ENCODE measurements at places on chromosomes 3 and 15. TPM values are rescaled to one million over a fixed set of nuclear protein-coding genes. Genes with fewer than 3 reads are reported as not detected.

DNA sequence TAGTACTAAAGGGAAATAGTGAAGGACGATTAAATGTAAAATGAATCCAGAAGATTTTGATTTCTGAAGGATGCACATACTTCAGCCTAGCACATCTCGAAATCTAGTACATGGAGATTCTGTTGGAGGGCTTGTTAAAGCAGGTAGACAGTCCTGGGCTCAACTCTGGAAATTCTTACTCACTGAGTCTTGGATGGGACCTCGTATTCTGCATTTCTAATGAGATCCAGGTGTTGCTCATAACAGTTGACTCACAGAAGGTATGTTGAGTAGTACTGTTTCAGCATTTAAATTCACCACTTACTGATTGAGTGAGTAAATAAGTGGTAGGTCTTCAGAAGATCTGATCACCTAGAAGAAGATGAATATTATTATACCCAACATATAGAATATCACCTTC lies 623.4 kb upstream of the SGO1 start:
- no peak for DNase-seq

DNA sequence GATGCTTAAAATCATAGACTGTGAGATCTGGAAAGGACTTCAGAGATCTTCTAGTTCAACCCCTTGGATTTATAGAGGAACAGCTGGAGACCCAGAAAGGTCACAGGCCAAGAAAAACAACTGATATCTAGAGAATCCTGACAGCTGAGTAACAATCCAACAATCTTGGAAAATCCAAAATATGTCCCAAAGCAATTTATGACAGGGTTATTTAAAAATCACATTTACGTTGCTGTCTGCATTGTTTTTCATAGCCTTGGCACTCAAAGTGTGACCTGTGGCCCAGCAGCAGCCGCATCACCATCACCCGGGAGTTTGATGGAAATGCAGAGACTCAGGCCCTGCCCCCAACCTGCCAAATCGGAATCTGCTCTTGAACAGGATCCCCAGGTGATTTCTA lies 78.8 kb downstream of the FBN1 start:
- no peak for DNase-seq

DNA sequence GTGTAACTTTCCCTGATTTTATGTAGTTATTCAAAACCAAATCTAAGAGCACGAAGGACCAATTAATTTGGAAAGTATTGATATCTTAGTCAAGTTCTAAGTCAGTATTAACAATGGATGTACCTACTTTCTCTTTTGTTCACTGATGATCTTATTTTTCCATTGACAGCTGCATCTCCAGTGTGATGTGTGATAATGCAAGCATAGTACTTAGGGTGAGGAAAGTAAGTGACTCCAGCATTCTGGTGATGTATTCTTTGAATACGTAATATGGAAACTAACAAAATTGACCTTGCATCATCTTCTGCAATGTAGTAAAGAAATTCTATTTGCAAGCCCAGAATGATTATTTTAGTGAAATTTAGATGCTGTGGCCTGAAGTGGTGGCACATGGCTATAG lies 22.4 kb downstream of the FBXW12 start:
- DNase-seq, result no peak

GRCh38 chr15:63501256-63502089 lies 2.9 kb upstream of the USP3 start:
- DNase-seq, result peak; percentile 38

DNA sequence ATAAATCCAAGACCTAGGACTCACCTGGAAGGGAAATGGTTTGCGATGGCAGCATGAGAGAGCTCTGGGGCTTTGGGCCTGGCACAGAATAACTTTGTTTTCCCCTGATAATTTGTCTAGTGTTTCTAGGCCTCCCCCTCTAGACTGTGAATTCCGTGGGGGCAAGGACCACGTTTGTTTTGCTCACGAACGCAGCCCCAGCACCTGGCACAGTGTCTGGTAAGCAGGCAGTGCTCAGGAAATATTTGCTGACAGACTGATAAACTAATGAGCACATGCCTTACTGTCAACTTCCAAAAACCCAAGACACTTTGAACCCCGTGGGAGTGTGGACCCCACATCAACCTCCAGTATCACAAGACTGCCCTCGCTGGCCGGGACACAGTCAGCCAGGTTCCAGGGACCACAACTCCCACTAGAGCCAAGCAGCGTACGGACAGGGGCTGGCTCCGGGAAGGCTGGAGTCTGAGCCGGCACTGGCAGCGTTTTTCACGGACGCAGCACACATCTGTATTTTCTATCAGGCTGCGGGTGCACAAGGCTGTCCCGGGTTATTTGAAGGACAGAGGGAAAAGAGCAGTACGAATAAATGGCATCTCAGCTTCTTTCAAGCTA lies 146.5 kb downstream of the XXYLT1 start:
- no peak for DNase-seq

DNA sequence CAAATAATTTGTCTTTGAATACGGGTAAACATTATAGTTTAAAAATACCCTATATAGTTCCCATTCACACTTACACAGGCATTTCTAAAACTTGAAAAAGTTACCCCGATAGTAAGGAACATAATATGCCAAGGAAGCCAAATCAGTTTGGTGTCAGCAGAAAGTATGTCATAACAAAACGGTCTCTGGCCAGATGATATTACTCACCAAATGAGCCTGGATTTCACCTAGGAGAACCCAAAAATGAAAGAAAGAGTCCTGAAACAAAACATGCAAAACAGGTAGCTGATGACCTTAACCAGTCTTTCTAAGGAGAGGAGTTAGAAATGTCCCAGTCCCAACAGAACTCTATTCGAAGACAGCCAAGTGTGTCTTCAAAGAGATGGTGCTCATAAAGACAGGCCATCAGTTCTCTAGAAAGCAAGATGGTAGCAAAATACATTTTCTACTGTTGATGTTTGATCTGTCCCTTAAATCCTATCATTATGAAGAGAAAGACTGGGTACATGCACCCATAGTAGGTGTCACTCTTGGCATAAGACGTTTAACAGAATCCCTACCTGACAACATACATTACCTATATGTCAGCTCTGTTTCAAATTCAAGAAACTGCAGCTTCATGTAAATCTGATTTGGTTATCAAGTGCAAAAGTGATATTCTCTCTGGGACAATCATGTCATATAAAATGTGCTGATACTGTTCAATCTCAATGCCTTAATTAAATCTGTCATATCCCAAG lies 942.5 kb downstream of the ROBO1 start:
- no peak for DNase-seq

- no peak for DNase-seq
Observed at GRCh38 chr3:171965067-171965712, 74.2 kb upstream of the FNDC3B start.

GRCh38 chr15:59360896-59361295 lies 11.8 kb downstream of the MYO1E start:
- no peak for DNase-seq

DNA sequence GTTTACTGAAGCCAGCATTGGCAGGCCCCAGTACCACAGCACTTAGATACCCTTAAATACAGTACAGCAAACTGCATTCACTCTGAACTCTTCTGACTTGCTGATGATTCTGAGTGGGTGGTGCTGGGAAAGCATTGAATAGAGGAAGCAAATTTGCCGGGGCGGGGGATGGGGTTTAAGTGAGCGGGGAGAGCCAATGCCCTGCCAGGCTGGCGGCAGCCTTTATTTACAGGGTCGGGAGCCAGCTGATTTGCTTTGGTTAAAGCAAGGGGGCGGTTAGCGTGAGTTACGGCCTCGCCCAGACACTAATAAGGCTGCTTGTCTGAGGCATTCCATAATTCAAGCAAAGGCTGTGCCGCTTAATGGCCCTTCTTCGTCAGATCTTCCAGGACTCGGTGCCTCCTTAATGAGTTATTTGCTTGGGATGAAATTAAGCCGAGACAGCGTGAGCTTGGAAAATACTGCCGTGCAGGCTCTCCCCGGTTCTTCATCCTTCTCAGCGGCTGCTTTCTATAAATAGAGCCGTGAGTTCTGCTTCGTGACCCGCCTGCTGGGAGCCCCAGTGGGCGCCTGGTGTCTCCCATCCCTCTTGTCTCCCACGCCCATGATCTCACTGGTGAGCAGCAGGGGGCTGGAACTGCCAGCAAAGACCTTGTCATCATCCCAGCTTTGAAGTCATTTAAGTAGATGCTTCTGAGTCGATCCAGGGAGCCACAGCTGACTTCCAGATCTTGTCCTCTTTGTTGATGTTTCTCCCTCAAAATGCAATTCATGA lies 25.8 kb downstream of the SPSB4 start:
- no peak for DNase-seq

- DNase-seq, result no peak
Observed at GRCh38 chr3:25532431-25533162, 104.5 kb downstream of the RARB start.

- no peak for DNase-seq
Observed at GRCh38 chr3:171156401-171157010, 130.0 kb upstream of the SLC2A2 start.

- no peak for DNase-seq
Observed at GRCh38 chr3:195416795-195417194, 26.0 kb downstream of the ACAP2 start.

DNA sequence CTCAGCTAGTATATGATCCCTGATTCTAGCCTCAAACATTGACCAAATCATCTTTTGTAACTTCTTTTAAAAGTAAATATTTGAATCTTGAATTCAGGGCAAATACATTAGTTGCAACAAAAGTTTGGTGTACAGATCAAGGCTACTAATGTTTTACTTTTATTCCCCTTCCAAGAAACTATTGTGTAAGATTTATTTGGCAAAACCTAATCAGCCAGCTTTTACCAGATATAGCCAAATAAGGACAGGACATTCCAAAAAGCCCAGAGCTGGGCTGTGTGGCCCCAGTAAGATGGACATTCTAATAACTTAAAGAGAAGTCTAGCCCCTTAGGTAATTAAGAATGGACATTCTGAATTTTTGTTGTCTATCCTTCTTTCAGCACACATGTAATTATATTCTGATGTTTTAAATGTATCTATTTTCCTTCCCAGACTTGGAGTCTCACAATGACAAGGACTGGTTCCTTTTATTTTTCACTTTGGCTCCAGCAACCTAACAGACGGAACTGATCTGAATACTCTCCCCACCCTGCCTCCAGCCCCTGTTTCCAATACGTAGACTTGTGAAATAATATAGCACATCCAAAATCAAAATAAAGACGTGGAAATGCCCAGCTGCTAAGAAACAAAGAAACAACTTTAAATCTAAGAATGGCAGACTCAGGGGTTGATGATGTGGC lies 48.1 kb downstream of the STARD5 start:
- DNase-seq, result no peak

DNA sequence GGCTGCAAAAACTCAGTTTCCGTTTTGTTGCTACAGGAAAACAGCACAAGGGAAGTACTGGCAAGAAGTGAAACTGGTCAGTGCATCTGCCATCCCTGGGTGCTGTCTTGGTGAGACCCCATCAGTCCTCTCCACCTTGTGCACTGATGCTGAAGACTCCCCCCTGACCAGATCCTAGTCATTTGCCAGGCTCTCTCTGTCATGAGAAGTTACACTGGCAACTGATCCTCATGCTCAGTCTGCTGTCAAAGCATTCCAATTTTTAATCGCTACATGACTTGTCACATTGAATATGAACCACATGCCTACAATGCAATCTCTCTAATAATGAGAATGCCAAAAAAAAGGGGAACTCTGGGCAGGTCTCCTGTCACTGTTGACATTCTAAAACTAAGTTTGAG lies 296.5 kb downstream of the ZIC1 start:
- DNase-seq, result no peak

DNA sequence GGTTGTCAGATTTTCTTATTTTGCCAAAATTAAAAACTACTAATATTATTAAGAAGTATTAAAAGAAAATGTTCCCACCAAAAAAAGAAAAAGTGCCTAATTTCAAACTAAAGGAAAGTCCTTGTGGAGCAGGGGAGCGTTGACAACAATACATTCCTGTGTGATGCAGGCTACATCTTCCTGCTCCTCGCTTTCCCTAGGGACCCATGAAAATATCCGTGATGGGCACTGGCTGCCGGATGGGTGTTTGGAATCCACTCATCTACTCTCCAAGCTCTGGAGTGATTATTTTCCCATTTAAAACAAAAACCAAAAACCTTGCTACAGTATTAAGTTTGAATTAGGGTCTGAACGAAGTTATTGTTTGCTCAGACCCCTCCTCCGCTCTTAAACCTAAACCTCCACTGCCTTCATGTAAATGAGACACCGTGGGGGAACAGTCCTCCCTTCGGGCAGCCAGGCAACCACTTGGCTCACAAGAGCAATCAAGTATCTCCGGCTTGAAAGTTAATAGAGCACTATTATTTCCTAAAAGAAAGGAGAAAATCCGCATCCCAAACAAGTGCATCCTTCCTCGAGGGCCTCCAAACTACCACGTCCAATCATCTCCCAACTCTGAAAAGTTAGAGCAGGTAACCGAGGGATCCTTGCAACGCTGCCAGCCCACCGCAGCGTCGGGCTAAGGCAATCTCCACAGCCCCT lies 1.5 kb downstream of the ITGB5 start:
- DNase-seq, result no peak

DNA sequence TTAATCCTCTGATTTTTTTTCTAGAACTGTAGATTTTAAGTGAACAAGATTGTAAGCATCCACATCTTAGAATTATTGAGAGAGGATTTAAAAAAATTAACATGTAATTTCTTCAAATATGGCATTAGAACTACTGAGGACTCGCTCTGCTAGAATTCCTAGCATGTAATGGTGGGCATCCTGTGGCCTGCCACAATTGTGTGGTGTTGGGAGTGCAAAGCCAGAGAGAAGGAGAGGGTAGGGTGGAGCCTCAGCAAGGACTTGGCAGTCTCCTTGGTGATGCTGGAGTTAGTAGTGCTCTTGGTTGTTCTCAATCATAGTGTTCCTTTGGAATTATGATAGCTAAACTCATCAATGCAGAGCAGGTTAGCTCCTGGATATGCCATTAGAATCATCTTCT lies 443.9 kb upstream of the TBL1XR1 start:
- no peak for DNase-seq

DNA sequence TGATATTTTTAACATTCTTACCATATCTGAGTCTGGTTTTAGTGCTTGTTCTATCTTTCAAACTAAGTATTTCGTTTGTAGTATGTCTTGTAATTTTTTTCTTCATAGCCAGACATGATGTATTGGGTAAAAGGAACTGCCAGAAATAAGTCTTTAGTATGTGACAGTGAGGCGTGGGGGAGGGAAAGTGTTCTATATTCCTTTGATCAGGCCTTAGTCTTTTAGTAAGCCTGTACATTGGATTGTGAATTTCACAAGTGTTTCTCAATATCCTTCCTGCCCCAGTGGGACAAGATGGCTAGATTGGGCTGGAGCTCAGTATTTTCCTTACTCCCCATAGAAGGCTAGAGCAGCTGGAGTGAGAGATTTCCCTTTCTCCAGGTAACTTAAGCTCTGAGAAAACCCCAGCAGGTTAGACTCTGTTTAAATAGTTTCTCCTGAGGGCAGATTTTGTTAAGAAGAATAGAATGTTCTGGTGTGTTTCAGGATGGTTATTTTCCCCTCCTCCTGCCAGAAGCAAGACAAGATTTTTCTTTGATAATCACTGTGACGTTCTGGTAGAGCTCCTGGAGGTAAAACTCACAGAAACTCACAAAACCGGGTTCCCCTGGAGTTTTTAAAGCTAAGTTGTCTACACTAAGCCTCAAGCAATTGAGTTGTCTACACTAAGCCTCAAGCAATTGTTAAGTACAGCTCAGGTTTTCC lies 140.7 kb upstream of the ARPP21 start:
- DNase-seq, result no peak

SV2B gene
- total RNA-seq, result 277 TPM

THUMPD3 gene
- total RNA-seq, result 37.4 TPM

GOLGA6A gene
- total RNA-seq, result 0.54 TPM

KIF23 gene
- total RNA-seq, result 0.55 TPM

TMEM212 gene
- total RNA-seq, result 0.72 TPM

ZMYND10 gene
- total RNA-seq, result 2.8 TPM

REC114 gene
- total RNA-seq, result not detected

GHSR gene
- total RNA-seq, result not detected

CTXND1 gene
- total RNA-seq, result 5.1 TPM

NPAP1 gene
- 1.2 TPM for total RNA-seq

Measured in dorsolateral prefrontal cortex (tissue), 122 donors.